ENCODE measurements at places on chromosomes 11 and 22. TPM values are rescaled to one million over a fixed set of nuclear protein-coding genes. Genes with fewer than 3 reads are reported as not detected.

DNA sequence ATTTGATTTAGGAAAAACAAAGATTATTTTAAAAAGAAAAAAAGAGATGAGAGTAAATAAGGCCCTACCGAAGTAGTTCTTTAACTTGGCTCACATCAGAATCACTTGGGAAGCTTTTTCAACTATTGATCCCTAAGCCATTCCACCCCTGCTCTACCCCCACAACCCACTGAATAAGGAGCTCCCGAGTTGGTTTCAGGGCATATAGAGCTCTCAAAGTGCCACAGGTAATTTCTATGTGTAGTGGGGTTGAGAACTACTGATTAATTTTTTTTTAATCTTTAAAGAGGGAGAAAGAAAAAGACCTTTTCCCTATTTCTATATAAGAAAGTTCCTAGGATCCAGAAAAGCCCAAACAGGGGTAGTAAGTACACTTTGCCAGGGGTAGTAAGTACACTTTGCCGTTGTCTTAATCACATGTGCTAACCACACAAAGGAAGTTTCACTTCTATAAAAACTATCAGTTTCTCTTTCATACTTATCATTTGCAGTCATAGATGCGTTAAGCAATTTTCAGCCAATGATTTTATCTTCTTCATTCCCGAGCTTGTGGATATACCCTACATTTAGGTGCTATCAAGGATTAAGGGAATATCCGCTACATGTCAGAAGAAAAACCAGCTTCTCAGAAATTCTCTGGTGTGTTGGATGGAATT, 108.4 kb upstream of the ZC3H12C start:
- no peak overlapping the region for H3K4me3 ChIP-seq
- no peak overlapping the region for H3K27ac ChIP-seq
- no peak for DNase-seq
- no peaks in the 10 kb centered on the region for H3K4me1 ChIP-seq
- H3K27me3 ChIP-seq: no peaks in the 10 kb centered on the region

GRCh38 chr11:34655335-34656008, 34.6 kb downstream of the EHF start:
- peaks cover 27% of the 10 kb centered on the region for H3K4me1 ChIP-seq
- no peak for DNase-seq
- H3K27me3 ChIP-seq: no peaks in the 10 kb centered on the region
- H3K36me3 ChIP-seq: peaks cover 2% of the 10 kb centered on the region
- H3K4me3 ChIP-seq: no peak overlapping the region

- H3K36me3 ChIP-seq: no peaks in the 10 kb centered on the region
- H3K4me3 ChIP-seq: no peak overlapping the region
- no peak overlapping the region for H3K27ac ChIP-seq
- H3K4me1 ChIP-seq: peaks cover 7% of the 10 kb centered on the region
- H3K27me3 ChIP-seq: no peaks in the 10 kb centered on the region
These were observed 16.8 kb upstream of the ADSL start for GRCh38 chr22:40329466-40329865.

DNA sequence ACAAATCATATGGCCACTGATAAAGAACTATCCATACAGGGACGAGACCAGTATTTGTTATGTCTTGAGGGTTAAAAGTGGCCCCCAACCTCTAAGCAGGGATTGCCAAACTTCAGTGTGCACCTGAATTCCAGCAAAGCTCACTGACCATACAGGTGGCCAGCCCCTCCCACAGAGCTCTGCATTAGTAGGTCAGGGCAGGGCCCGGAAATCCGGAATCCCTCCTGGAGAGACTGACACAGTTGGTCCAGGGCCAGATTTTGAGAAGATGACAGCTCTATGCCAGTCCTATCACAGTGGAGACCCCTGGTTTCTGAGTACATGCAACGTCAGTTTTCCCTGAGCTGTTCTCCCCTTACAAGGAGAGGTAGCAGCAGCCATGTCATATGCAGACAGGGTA, 20.8 kb downstream of the VPS37C start:
- no peaks in the 10 kb centered on the region for H3K36me3 ChIP-seq
- no peaks in the 10 kb centered on the region for H3K4me1 ChIP-seq
- DNase-seq: no peak
- no peak overlapping the region for H3K4me3 ChIP-seq
- no peak overlapping the region for H3K27ac ChIP-seq
- no peaks in the 10 kb centered on the region for H3K27me3 ChIP-seq

DNA sequence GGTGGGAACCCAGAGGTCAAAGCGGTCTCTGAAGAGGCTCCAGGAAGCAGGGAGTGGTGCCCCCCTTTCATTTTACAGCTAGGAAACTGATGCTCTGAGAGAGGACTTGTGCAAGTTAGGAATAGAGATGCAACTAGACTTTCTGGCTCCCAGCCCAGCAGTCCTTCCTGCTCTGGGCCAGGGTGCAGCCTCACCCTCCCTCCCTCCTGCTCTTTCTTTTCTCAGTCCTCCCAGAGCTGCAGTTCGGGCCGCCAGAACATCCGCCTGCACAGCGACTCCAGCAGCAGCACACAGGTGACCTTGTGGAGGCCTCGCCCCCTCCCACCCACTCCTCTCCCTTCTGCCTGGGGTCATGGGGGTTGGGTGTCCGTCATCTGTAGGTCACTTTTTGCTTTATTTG, 51.5 kb downstream of the LHFPL7 start:
- no peaks in the 10 kb centered on the region for H3K36me3 ChIP-seq
- no peak overlapping the region for H3K4me3 ChIP-seq
- H3K27me3 ChIP-seq: no peaks in the 10 kb centered on the region

DNA sequence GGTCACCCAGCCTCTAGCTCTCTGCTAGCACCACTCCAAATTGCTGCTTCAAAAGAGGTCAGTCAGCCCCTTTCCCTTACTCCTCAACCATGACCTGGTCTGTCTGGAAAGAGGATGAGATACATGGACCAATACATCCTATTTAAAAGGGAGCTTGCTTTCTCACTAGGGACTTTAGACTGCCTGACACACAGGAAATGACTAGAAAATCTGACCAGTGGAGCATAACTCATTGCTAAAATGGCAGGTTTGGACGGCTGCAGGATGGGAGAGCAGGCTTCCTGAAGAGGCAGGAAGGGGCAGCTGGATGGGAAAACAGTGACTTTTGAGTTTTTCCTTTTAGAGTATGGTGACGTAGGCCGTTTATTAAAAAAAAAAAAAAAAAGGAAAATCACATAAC, 25.3 kb downstream of the STIM1 start:
- no peaks in the 10 kb centered on the region for H3K4me1 ChIP-seq
- H3K36me3 ChIP-seq: no peaks in the 10 kb centered on the region
- H3K27me3 ChIP-seq: no peaks in the 10 kb centered on the region
- no peak for DNase-seq

GRCh38 chr11:36501236-36501635, 8.8 kb downstream of the TRAF6 start:
- H3K27ac ChIP-seq: no peak overlapping the region
- H3K4me1 ChIP-seq: no peaks in the 10 kb centered on the region

DNA sequence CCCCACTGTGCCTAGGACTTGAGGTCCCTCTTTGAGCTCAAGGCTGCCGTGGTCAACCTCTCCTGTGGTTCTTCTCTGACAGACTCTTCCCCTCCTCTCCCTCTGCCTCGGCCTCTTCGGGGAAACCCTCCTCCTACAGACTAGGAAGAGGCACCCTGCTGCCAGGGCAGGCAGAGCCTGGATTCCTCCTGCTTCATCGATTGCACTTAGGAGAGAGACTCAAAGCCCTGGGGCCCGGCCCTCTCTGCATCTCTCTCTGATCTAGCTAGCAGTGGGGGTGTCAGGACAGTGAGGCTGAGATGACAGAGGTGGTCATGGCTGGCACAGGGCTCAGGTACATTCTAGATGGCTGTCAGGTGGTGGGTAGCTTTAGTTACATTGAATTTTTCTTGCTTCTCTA, 63.6 kb upstream of the EMID1 start:
- H3K4me3 ChIP-seq: no peak overlapping the region
- no peak overlapping the region for H3K27ac ChIP-seq
- no peak for DNase-seq
- no peaks in the 10 kb centered on the region for H3K27me3 ChIP-seq

GRCh38 chr22:47286590-47286989, 524.1 kb downstream of the TBC1D22A start:
- H3K4me3 ChIP-seq: no peak overlapping the region
- no peaks in the 10 kb centered on the region for H3K36me3 ChIP-seq
- no peaks in the 10 kb centered on the region for H3K27me3 ChIP-seq

DNA sequence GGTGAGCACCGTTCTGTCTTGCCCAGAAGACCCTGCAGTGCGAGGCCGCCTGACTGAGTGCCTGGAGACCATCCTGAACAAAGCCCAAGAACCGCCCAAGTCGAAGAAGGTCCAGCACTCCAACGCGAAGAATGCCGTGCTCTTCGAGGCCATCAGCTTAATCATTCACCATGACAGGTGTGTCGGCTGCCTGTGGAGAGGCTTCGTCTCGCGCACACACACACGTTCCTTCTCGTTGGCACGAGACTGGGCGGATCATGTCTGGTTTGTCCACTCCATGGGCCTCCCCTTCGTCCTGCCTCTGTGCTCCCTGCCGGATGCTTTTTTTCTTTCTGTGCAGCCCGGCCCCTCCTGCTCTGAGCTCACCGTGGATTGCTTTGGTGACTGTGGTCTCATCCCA, 51.1 kb downstream of the MUC6 start:
- no peak overlapping the region for H3K4me3 ChIP-seq
- H3K27ac ChIP-seq: no peak overlapping the region
- H3K27me3 ChIP-seq: no peaks in the 10 kb centered on the region
- H3K36me3 ChIP-seq: peaks cover 33% of the 10 kb centered on the region
- no peak for DNase-seq

GRCh38 chr22:30542811-30543188, 3.7 kb downstream of the SEC14L6 start:
- no peaks in the 10 kb centered on the region for H3K36me3 ChIP-seq
- no peak for DNase-seq
- H3K4me1 ChIP-seq: no peaks in the 10 kb centered on the region
- H3K27me3 ChIP-seq: no peaks in the 10 kb centered on the region
- H3K27ac ChIP-seq: no peak overlapping the region

GRCh38 chr22:19884161-19884953, 29.7 kb upstream of the GNB1L start:
- H3K36me3 ChIP-seq: no peaks in the 10 kb centered on the region
- DNase-seq: no peak
- H3K27ac ChIP-seq: no peak overlapping the region
- H3K4me3 ChIP-seq: no peak overlapping the region
- H3K27me3 ChIP-seq: no peaks in the 10 kb centered on the region
- H3K4me1 ChIP-seq: peaks cover 7% of the 10 kb centered on the region

GRCh38 chr11:116215471-116216113, 557.2 kb downstream of the BUD13 start:
- H3K27ac ChIP-seq: no peak overlapping the region
- no peak for DNase-seq
- no peaks in the 10 kb centered on the region for H3K4me1 ChIP-seq
- H3K4me3 ChIP-seq: no peak overlapping the region

DNA sequence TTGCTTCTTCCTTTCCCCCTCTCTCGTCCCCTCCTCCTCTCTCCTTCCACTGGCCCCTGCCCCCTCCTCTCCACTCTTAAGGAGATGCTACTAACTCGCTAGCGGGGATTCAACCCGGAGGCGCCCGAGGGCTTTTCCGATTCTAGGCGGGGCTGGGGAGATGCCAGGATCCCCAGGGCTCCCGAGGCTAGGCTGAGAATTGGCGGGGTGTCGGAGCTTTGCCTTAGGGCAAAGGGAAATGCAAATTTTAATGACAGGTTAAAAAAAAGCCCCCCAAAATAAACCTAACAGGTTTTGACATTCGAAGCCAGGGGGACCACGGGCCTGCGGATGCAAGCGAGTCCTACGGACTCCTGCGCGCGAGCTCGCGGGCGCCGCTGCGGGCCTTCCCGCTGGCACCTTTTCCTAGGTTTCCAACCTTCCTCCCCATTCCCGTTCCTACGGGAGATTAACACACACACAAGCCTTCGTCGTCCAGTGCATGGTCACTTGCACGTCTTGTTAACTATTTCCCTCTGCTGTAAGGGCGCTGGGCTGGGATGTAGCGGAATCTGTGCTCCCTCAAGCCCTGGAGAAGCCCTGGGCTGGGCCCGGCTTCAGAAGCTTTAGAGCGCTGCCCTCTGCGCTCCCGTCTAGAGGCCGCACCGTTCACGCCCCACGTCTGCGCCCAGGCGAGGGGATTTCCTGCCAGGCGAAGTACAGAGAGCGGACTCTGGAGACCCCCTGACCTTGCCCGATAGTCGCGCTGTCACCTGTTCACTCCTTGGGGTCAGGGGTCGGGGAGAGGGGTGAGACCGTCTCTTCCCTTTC, 729 bp upstream of the ALX4 start:
- no peaks in the 10 kb centered on the region for H3K36me3 ChIP-seq
- H3K4me3 ChIP-seq: no peak overlapping the region
- no peak overlapping the region for H3K27ac ChIP-seq
- DNase-seq: no peak
- peaks cover 49% of the 10 kb centered on the region for H3K27me3 ChIP-seq

DNA sequence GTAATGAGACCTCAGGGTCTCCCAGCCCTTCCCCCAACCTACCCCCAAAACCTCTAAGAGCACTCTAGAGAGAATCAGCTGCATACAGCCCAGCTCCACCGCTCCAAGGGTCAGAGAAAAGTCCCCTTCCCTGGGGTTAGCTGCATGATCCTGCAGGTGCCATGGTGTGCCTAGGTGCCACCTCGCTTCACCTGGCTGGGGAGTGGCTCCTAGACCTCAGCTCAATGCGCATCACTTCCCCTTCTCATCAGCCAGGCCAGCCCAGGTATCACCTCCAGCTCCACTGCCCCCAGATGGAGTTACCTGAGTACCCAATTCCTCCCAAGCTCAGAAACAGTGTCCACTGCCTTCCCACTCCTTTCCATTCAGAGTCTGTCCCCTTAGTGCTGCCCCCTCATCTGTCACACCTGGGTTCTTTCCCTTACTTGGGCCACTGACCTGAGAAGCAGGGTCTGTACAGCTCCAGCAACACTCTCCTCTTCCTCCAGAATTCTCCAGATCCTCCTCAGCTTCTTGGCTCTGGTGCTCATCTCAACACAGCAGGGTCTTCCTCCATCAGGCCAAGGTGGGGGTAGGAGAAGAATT, 1.3 kb downstream of the STARD10 start:
- H3K27ac ChIP-seq: peak overlapping the region; percentile 95

- no peak overlapping the region for H3K4me3 ChIP-seq
- DNase-seq: no peak
- no peaks in the 10 kb centered on the region for H3K4me1 ChIP-seq
- no peaks in the 10 kb centered on the region for H3K27me3 ChIP-seq
These were observed 2.1 kb upstream of the APOA5 start for GRCh38 chr11:116793772-116794097.

Gene TRIM68
- 29.1 TPM for total RNA-seq

Gene ZNF74
- total RNA-seq: 17.0 TPM

Gene DGCR6L
- total RNA-seq: 109 TPM

Gene CCDC81
- total RNA-seq: 0.17 TPM

Gene SRRD
- total RNA-seq: 15.2 TPM

Gene ADM
- 33.7 TPM for total RNA-seq

Gene MYO7A
- total RNA-seq: 102 TPM

Gene WT1
- total RNA-seq: 170 TPM

Gene LIF
- 0.59 TPM for total RNA-seq
